ENCODE measurements at places on chromosomes 12 and 14.

DNA sequence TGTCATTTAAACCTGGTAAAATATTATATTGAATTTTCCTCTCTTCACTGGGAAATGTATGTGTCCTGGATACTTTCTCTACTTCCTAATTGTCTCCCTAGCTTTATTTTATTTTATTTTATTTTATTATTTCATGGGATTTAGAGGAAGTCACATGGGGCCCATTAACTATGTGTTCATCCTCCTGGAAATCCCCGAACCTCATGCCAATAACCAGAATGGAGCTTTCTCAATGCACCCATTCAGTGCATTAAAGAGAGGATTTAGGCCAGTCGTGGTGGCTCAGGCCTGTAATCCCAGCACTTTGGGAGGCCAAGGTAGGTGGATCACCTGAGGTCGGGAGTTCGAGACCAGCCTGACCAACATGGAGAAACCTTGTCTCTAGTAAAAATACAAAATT, 1.3 kb upstream of the RPGRIP1 start:
- no peak for DNase-seq

GRCh38 chr12:76028571-76029277, 2.9 kb downstream of the PHLDA1 start:
- DNase-seq: no peak

DNA sequence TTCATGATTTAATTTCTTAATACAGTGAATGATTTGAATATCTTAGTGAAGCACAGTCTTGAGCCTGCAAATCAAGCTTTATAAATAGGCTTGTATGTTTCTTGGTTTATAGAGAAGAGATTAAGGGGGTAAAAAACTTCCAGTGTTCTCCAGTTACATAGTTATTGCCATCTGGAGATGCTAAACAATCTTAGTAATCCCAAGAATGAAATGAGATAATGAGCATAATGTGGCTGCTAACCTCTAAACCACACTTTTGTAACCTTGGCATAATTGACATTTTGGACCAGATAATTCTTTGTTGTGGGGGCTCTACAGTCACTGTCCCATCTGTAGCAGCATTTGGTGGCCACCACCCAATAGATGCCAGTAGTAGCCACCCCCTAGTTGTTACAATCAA, 316.8 kb downstream of the CCDC91 start:
- no peak for DNase-seq

- no peak for DNase-seq
These were observed 471.2 kb upstream of the PRICKLE1 start for GRCh38 chr12:43060742-43061141.

DNA sequence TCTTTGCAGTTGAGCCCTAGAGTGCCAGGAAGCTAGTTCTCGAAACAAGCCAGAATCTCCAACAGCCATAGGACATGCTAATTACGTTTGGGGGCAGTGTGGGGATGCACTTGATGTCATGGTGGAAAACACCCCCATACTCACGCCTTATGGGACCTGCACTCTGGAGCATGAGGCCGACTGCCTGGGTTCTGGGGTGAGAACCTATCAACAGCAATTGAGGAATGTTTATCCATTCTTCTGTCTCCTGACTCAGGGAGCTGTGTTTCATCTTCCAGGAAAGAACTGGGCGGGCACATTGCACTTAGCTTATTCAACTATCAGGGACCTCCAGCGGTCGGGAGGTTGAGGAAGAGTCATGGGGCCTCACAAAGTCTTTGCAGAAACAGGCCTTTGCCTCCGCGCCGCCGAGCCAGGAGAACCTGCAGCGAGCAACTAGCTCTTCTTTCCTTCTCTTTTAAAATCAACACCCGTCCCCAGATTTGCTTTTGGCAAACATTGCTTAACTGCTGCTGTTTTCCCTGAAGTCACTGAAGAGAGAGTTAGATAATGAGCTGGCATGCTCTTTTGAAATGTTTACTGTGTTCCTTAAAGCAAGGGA, 226.1 kb upstream of the DIO3 start:
- DNase-seq: no peak

- no peak for DNase-seq
These were observed 117.7 kb downstream of the ZFP36L1 start for GRCh38 chr14:68675233-68675577.

DNA sequence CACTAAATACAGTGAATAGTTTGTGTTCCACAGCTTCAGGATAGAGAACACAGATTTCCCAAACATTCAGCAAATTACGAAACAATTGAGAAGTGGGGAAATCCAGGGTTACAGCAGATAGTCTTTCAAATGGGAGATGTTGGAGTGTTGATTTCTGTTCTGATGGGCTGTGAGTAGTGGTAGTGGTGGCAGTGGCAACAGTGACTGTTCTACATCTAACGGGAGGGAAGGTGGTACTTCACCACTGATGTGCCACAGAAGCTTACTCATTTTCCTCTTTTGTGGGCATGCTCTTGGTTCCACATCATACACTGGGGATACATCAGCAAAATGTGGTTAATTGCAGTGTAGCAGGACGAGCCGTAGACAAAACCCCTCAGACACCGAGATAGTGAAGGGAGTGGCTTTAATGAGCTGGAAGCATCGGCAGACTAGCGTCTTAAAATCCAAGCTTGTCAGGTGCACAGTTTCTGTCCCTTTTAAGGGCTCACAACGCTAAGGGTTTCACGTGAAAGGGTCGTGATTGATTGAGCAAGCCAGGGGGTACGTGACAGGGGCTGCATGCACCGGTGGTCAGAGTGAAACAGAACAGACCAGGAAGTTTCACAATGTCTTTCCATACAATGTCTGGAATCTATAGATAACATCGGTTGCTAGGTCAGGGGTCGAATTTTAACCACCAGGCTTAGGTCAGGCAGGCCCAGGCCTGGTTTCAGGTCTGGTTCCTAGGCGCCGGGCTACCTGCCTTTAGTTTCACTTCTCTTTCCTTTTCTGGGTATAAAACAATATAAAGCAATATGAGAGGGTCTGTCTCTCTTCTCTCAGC, 330.6 kb upstream of the FBXO33 start:
- DNase-seq: no peak

DNA sequence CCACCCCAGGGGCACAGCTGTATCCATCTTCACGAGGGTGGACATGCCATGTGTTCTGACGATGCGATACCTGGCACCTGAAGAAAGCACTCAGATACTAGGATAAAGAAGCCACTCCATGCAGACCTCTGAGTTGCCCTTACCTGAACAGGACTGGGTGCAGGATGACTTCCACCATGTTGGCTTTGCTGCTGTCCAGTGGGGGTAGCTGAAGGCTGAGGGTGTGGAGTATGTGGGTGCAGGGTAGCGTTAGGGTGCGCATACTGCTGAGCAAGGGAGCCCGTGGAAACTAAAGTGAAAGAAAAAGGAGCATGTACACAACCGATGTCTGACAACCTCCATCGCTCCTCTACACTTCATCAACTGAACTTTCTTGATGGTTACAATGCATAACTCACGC, 51.3 kb downstream of the SH2B3 start:
- no peak for DNase-seq

DNA sequence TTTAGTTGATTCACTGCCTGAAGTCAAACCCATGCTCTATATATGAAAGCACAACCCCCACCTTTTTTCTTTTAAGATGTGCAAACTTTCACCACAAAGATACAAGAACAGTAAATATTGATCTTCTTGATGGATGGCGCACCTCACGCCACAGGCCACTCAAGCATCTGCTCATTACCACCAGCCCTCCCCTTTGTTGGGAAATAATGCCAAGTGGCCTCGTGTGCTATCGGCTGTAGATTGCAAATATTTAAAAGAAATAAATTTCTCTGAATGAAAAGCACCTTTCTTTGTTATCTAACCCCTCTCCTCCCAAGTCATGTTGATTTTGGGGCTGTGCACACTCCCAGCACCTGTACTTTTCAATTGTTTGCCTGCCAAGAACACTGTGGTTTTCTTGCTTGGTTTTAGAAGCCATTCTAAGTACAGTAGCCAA, 122.7 kb downstream of the C12orf42 start:
- no peak for DNase-seq

DNA sequence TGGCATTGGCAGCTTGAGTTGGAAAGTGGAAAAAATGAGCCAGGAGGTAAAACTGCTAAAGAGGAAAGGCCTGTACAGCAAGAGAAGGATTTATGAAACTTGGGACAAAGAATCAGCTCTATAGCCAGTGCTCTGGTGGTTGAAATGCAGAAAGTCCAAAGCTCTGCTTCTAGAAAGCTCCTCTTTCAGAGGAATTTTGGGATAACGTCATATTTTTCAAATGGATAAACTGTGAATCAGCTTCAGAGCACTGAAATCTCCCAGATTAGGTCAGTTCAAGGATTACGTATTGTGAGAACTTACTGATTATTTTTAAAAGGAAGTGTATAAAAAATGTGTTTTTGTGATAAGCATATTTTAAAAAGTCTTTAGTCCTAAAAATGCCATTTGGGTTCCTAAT, 203.1 kb upstream of the CNOT2 start:
- no peak for DNase-seq

DNA sequence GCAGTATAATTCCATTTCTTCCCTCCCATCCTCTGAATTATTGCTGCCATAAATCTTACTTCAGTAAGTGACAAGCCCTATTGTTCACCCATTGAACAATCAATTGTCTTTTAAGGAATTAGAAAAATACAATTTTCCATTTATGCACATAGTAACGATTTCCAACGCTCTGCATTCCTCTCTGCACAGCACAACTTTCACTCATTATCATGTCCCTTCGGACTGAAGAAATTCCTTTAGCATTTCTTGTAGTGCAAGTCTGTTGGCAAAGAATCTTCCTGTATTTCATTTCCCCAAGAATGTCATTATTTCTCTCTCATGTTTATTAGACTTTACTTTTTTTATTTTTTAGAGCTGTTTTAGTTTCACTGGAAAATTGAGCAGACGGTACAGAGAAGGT, 252.1 kb upstream of the RTL1 start:
- no peak for DNase-seq

GRCh38 chr12:113027726-113028125, 28.8 kb upstream of the DTX1 start:
- no peak for DNase-seq

- DNase-seq: no peak
These were observed 83.5 kb downstream of the PAPOLA start for GRCh38 chr14:96585672-96586013.

DNA sequence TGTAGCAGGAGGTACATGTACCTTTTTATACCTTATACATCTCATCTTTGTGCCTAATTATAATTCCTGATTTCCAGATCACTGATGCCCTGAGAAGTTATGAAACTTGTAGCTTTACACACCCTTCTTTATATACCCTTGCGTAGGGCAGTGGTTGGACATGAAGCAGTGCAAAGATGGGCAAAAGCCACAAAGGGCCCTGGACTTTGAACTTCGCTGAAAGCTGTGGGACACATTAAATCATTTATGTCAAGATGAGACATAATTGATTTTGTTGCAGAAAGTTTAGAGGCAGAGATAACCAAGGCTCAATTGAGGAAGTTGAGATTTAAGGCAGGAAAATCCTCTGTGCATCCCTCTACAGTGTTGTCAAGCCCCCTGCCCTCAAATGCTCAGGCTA, 170.0 kb downstream of the SLC2A13 start:
- DNase-seq: no peak

DNA sequence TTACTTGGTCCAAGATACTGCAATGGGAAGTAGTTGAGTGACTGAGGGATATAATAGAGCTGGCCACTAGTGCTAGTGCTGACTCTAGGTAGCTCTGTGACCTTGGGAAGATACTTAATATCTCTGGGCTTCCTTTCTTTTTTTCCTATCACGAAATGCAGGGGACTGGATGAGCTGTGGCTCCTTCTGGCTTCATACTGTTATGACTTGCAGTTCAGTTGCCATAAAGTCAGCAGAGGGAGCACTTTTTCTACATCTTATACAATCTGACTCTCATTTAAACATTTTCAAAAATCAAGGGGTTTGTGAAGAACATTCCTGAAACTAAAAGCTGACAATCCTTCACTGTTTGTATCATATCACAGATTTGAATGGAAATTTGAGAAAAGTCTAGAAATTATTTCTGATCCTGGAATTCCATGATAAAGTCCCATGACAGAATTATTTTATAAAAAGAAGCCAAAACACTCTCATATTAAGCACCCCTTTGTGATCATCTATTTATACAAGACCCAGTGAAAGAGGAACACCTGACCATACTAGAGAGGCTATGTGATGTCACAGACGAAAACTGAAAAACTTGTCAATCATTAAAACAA, 5.3 kb downstream of the BHLHE41 start:
- no peak for DNase-seq

DNA sequence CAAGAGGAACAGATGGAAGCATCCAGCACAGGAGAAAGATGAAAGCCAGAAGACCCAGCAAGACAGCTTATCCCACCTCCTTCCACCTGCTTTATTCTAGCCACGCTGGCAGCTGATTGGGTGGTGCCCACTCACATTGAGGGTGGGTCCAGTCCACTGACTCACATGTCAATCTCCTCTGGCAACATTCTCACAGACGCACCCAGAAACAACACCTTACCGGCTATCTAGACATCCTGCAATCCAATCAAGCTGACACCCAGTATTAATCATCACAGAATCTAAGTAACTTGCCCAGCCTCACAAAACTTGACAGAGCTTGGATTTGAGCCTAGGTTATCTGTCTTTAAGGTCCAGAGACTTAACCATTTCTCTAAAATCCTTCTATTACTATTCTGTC, 208.9 kb downstream of the PAH start:
- DNase-seq: no peak

DNA sequence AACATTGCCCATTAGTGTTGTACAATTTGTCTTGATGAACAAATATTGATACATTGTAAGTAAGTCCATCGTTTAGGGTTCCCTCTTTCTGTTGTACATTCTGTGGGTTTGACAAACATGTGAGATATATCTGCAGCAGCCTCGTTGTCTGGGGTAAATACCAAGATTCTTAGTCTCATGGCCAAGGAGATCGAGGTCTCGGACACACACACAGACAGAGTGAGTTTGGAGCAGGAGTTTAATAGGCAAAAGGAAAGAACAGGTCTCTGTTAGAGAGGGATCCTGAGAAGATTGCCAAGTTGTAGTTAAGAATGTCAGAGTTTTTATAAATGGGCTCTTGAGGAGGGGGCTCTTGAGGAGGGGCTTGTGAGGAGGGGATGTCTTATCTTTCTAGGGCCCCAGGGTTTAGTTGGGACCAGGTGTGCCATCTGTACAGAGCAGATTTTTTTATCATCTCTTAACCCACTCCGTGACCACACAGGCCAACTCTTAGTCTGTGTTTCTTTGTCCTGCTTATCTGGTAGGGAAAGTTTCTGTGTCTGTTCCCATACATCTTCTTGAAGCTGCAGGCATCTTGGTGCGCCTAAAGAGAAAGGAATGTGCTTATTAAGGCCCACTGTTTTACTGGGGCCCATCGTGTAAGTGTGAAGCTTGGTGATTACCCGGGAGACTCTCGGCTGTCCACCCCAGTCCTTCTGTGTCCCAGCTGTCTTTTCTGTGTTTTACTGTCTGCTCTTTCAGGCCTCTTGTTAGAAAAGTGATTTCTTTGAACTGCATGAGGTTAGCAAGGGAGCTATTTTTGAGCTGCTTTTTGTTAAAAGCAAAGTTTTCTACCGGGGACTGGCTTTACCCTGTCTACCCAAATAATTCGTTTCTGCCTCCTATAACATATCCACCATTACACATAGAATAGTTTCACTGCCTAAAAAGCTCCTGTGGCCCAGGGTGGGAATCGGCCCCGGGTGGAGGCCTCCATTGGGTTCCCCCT, 22.4 kb upstream of the CLEC2D start:
- no peak for DNase-seq

- DNase-seq: no peak
These were observed 85.1 kb downstream of the DRAM1 start for GRCh38 chr12:101962486-101962885.

GRCh38 chr14:98278800-98279199, 993.2 kb downstream of the BCL11B start:
- no peak for DNase-seq

- no peak for DNase-seq
These were observed 79.5 kb downstream of the OTOGL start for GRCh38 chr12:80178846-80179245.

Measured in activated CD4-positive, alpha-beta T cell treated with anti-CD3 and anti-CD28 coated beads for 24 hours (primary cell).